ENCODE measurements at places on chromosomes 12 and 14. TPM values are rescaled to one million over a fixed set of nuclear protein-coding genes. Genes with fewer than 3 reads are reported as not detected.

The HEATR5A gene
- total RNA-seq: 34.0 TPM

The TMPRSS12 gene
- total RNA-seq: not detected

The VAMP1 gene
- 4.8 TPM for total RNA-seq

The SPIC gene
- total RNA-seq: not detected

The SERPINA12 gene
- not detected for total RNA-seq

The SLC8A3 gene
- total RNA-seq: 0.33 TPM

The RNASE7 gene
- not detected for total RNA-seq

The SLC35F4 gene
- total RNA-seq: not detected

The MUCL1 gene
- not detected for total RNA-seq

The FBXO34 gene
- total RNA-seq: 22.2 TPM

The RNASE3 gene
- total RNA-seq: not detected

The CDKL1 gene
- total RNA-seq: 13.5 TPM

The DAO gene
- total RNA-seq: not detected
